ENCODE measurements at places on chromosomes 13 and 19.

DNA sequence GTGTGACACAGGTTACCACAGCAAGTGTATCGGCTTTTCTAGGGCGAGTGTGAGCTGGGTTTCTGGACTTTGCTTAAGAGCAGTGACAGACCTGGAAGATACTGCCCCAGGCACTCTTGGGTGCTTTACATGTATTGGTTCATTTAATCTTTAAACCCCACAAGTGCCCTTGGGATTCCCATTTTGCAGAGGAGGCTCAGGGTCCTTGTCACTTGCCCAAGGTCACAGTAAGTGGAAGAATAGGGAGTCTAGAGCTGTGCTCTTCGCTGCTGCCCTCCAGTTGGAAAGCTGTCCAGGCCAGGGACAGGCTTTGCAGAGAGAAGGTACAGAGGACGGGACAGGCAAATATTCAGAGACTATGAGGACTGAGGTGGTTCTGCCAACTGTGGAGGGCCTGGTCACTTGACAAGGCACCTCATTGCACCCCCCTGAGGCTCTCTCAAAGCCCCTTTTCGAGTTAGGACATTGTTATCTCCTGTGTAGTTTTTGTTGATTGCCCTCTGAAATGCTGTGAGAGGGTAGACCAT lies 42.4 kb downstream of the BBC3 start:
- no peak for DNase-seq

- DNase-seq: no peak
Observed at GRCh38 chr19:29288256-29288655, 75.3 kb upstream of the UQCRFS1 start.

- DNase-seq: no peak
Observed at GRCh38 chr13:44379885-44380284, 6.3 kb downstream of the SERP2 start.

GRCh38 chr13:101146101-101146898 lies 270.0 kb downstream of the NALCN start:
- peak; percentile 27 for DNase-seq

DNA sequence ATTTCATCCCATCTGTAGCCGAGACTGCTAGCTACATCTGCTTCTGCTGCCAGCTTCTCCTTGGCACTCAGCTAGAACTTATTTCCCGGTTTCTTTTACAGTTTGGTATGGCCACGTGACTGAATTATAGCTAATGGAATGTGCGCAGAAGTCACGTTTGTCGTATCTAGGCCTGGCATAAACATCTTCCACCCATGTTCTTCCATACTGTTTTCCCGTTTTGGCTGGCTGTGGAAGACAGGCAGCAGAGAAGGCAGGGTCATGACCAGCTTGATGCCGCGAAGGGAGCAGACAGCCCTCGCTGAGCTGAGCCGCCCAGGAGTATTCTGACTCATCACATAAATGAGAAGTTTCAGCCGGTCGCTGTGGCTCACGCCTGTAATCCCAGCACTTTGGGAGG lies 186.7 kb downstream of the RFC3 start:
- DNase-seq: no peak

DNA sequence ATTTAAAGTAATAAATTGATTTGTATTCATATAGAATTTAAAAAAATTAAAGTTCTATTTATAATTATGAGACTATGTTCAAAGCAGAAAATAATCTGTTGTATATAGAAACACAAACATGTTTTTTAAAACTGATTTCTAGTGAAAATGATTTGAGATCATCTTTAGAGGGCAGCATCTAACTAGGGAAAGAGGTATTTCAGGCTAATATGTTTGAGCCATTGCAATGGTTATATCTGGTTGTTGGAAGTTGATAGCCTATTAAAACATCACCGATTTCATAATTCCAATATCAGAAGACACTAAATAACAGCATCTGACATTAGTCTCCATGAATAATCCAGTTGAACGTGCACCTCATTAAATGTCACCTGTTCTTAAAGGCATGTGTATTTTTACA lies 79.8 kb upstream of the SLITRK6 start:
- DNase-seq: no peak

GRCh38 chr19:39409208-39410016 lies 2.8 kb downstream of the ZFP36 start:
- peak; percentile 81 for DNase-seq

DNA sequence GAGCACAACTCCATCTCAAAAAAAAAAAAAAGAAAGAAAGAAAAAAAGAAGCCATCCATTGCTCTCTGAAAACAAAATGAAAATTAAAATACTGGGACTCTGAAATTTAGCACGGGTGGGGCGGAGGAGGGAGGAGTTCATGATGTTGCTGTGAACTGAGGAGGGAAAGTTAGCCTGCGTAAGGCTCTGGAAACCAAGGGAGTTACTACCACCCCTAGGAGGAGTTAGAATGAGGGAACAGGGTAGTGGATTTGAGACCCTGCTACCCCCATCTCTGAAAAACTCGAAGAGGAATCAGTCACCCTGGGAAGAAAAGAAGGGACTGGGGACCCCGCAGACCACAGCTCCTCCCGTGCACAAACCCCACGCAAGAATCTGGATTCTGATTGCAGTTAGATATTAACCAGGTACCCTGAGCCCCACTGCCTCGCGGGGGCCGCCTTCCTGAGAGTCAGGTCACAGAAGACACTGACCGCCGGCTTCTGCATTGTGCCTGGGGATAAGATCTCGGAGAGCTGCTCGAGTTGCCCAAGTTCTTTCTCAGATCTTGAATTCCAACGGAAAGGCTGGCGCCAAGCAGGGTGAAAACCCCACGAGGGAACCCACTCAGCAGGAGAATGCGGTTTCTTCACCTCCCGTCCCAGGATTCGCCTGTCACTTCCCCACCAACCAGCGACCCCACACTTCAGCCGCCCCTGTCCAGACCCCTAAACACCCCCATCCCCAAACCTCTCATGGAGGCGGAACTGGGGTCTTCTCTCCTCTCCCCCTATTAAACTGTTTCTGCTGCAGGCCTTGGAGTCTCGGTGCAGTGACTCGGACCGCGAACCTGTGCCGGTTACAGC lies 870 bp downstream of the ZNF442 start:
- DNase-seq: peak; percentile 2

DNA sequence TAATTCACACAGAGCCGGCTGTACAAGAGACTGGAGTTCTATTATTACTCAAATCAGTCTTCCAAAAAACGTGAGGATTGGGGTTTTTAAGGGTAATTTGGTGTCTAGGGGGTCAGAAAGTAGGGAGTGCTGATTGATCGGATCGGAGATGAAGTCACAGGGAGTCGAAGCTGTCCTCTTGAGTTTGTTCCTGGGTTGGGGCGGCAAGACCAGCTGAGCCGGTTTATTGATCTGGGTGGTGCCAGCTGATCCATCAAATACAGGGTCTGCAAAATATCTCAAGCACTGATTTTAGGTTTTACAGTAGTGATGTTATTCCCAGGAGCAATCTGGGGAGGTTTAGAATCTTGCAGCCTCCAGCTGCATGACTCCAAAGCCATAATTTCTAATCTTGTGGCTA lies 262.7 kb downstream of the KCNRG start:
- DNase-seq: no peak

- DNase-seq: peak; percentile 88
Observed at GRCh38 chr19:6737873-6738786, 750 bp upstream of the GPR108 start.

DNA sequence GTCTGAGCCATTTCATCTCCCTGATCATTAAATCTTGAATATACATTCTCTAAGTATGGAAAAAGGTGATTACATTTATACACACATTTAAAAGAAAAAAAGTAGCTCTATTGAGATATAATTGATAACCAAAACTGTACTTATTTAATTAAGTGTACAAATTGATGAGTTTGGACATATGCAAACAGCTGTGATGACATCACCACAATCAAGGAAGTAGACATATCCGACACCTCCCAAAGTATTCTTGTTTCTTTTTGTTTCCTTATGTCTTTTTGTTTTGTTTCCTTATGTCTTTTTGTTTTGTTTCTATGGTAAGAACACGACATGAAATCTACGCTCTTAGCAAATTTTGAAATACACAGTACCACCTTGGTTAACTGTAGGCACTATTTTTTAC lies 1393.9 kb upstream of the MIR17HG start:
- DNase-seq: no peak

DNA sequence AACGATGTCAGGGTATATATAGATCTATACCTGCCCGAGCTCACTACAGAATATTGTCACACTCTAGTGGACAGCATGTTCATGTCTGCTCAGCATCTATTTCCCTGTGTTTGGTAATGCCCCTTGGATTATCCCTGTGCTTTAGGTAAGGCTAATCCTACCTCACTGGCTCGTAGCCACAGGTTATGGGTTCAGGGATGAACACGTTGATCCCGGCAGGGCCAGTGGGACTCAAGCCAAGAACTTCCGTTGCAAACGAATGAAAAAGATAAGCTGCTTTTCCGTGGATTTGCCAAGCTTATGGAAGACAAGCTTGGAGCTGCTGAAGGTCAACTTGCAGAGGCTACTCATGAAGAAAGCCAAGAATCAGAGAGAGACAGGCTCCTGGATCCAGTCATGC lies 400.0 kb upstream of the TSHZ3 start:
- no peak for DNase-seq

GRCh38 chr19:35306473-35307246 lies 14.7 kb downstream of the MAG start:
- no peak for DNase-seq

DNA sequence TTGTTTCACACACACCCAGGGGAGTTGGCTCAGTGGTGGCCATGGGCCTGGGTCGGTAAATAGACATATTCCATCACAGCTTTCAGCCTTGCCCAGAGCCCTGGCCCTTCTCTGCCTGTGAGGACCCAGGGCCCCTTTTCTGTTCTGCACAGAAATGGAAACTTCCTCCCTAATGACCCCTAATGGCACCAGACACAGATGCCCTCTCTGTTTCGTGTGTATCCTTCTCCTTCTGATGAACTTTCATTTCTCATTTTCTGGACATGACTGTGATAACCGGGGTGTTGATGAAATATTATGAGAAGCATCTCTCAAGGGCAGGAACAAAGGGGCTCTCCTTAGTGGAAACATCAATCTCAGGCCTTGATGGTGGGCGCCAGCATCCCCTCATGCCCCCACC lies 12.8 kb downstream of the LILRA1 start:
- no peak for DNase-seq

GRCh38 chr13:99353246-99353600 lies 46.0 kb upstream of the GPR183 start:
- no peak for DNase-seq

- no peak for DNase-seq
Observed at GRCh38 chr13:112767506-112768471, 78.0 kb downstream of the ATP11A start.

GRCh38 chr19:43616306-43616705 lies 3.1 kb downstream of the ZNF428 start:
- DNase-seq: no peak

DNA sequence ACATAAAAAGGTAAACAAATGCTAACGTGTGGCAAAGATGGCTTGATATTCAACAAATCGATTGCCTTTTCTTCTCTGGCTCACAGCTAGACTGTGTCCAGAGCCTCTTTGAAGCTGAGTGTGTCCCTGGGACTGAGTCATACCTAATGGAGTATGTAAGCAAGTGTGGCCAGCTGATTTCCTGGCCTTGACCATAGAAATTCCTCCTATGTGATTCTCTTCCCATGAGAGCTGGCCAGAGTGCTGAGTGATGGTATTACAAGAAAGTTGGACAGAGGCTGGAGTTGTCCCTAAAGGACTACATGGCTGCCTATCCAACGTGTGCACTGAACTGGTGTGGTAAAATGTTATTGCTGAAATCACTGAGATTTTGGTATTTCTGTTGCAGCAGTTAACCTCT lies 320.1 kb upstream of the SLC10A2 start:
- peak; percentile 28 for DNase-seq

DNA sequence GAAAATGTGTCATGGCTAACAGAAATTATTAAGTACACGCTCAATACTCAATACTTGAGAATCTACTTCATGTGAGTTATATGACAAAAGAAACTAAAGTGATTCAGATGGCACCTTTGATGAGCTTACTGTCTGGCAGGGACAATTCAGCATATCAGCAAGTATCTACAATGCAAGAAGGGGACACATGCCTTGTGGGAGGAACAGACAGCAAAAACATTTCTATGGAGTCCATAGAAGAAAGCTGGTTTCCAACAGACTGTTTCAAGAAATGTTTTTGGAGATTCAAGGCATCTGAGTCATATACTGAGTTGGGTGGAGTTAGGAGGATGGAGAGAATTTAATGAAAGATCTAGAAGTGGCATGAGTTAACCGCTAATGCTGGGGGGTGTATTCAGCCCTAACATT lies 54.7 kb downstream of the MBNL2 start:
- peak; percentile 66 for DNase-seq

- peak; percentile 45 for DNase-seq
Observed at GRCh38 chr13:61727767-61728166, 312.1 kb upstream of the PCDH20 start.

DNA sequence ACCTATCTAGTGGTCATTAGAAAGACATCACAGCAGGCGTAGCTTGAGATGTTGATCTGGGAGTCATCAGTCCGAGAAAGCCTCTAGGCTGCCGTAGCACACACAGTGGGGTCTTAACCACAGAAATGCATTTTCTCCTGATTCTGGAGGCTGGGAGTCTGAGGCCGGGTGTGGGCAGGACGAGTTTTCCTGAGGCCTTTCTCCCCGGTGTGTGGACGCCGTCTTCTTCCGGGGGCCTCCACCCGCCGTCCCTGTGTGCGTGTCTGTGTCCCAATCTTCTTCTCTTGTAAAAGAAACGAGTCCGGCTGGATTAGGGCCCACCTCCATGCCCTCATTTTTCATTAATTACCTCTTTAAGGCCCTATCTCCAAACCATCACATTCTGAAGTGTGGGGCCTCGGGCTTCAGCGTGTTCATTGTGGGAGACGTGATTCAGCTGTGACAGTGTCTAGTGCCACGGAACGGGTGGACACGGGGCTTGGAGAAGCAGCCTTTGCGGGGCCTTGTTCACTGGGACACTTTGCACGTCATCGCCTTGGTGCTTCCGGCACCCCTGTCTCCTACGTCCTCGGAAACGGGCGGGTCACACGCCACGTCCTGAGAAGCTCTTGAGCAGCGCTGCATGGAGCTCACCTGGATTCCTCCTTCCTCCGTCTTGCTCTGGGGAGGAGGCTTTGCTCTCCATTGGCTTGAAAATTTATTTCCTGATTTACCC lies 208.9 kb upstream of the SOX1 start:
- no peak for DNase-seq

DNA sequence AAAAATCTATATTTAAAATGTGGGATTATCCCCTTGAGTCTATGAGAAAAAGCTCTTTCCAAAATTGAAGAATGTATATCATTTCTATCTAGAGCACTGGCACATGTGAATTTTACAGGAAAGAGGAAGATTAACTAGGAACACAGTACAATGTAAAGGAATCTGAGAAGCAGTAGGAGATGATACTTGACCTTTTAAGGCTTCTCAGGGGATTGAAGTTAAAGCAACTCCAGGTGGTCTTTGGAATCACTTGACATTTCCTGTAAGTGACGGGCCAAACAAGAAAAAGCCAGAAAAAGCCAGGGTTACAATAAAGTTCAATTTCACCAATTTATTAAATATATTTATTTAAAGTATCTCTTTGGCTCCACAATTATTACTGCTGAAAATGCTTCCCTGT lies 1373.9 kb downstream of the OLFM4 start:
- no peak for DNase-seq
